ENCODE measurements at places on chromosomes 16 and 17.

DNA sequence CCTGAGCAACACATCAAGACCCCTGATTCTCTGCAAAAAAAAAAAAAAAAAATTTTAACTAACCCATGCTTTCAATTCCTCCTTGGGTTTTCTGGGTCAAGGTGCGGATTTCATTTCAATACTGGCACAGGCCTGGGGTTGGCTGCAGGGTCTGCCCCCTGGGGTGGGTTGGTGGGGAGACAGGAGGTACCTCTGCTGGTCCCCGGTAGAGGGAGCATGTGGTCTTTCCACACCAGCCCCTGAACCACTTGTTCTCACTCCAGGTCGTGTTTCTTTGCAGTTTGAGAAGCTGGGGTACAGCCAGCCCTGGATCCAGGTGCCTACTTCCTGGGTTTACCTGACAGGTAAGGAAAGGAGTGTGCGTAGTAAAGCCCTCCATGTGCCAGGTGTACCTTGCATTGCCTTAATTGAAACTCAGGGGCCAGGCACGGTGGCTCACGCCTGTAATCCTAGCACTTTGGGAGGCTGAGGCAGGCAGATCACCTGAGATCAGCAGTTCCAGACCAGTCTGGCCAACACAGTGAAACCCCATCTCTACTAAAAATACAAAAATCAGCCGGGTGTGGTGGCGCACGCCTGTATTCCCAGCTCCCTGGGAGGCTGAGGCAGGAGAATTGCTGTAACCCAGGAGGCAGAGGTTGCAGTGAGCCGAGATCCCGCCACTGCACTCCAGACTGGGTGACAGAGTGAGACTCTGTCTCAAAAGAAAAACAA, 21.8 kb downstream of the SDR42E2 start:
- DNase-seq = no peak

- DNase-seq = no peak
Measured at GRCh38 chr17:64003526-64004121, 5.5 kb downstream of the PRR29 start.

- DNase-seq = peak; percentile 32
Measured at GRCh38 chr17:4968486-4969046, 949 bp upstream of the SPAG7 start.

- DNase-seq = no peak
Measured at GRCh38 chr17:32542186-32542585, 55.4 kb downstream of the CDK5R1 start.

GRCh38 chr16:29975134-29975538, 1.5 kb downstream of the TAOK2 start:
- DNase-seq = no peak

DNA sequence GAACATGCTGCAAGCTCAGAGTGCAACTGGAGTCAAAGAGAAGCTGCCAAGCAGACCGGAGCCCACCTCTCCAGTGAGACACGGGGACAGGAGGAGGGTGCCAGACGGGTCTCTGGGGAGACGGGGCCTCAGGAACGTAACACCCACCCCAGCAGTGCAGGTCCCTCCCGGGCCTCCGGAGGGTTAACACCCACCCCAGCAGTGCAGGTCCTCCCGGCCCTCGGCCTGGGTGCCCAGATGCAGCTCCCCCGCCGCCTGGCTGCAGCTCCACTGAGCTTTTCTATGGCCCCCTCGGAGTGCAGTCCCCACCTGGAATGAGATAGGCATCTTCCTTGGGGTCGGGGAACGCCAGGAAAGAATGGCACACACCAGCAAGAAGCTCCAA, 89.9 kb downstream of the ZNF778 start:
- DNase-seq = no peak

DNA sequence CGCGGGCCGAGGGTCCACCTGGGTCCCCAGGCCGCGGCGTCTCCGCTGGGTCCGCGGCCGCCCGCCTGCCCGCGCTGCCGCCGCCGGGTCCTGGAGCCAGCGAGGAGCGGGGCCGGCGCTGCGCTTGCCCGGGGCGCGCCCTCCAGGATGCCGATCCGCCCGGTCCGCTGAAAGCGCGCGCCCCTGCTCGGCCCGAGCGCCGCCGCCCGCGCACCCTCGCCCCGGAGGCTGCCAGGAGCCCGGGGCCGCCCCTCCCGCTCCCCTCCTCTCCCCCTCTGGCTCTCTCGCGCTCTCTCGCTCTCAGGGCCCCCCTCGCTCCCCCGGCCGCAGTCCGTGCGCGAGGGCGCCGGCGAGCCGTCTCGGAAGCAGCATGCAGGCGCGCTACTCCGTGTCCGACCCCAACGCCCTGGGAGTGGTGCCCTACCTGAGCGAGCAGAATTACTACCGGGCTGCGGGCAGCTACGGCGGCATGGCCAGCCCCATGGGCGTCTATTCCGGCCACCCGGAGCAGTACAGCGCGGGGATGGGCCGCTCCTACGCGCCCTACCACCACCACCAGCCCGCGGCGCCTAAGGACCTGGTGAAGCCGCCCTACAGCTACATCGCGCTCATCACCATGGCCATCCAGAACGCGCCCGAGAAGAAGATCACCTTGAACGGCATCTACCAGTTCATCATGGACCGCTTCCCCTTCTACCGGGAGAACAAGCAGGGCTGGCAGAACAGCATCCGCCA, 504 bp downstream of the FOXC2 start:
- DNase-seq = peak; percentile 56

DNA sequence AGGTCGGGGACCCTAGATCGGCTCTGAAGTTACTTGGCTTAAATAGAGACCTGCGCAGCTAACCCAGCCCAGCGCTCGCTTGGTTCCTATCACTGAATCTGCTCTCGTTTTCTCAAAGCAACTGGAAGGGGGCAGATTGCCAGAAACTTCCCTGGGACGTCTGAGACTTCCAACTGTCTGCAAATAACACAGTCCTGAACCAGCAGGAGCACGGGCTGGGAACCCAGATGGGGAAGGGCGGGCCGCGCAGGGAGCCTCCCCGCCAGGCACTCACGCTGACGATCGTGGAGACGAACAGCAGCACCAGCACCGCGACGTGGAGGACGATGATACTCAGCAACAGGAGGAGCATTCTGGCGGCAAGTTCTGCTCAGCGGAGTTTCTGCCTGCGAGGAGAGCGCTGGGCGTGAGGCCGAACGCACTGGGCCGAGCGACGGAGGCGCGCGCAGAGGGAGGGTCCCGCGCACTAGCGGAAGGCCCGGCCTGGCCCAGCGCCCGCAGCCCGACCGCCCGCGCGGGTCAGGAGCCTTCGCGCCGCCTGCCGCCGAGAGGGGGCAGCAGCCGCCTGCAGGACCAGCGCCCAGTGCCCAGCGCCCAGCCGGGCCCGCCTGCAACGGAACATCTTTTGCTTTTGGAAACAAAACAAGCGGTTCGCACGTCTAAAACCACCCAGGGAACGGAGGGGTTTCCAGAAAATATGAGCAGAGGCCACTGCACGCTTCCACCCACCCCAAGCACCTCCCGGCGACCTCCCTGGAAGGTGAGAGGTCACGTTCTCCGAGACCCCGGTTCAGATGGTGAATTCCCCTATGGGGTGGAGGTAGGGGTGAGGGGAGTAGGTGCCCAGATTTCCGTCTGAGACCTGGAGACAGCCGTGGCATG, 4.5 kb downstream of the PMP22 start:
- peak; percentile 95 for DNase-seq

DNA sequence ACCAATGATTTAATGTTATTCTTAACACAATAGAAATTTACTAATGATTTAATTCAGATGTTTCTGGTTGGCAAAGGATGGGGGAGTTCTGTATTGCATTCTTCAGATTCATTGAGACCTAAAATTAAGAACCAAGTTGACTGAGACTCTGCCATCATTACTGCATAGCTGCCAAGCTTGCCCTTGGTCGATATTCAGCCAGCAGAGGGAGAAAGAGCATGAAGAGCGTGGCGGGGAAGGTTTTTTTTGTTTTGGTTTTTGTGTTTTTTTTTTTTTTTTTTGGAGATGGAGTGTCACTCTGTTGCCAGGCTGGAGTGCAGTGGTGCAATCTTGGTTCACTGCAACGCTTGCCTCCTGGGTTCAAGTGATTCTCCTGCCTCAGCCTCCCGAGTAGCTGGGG, 659.4 kb upstream of the EEF2KMT start:
- peak; percentile 6 for DNase-seq

DNA sequence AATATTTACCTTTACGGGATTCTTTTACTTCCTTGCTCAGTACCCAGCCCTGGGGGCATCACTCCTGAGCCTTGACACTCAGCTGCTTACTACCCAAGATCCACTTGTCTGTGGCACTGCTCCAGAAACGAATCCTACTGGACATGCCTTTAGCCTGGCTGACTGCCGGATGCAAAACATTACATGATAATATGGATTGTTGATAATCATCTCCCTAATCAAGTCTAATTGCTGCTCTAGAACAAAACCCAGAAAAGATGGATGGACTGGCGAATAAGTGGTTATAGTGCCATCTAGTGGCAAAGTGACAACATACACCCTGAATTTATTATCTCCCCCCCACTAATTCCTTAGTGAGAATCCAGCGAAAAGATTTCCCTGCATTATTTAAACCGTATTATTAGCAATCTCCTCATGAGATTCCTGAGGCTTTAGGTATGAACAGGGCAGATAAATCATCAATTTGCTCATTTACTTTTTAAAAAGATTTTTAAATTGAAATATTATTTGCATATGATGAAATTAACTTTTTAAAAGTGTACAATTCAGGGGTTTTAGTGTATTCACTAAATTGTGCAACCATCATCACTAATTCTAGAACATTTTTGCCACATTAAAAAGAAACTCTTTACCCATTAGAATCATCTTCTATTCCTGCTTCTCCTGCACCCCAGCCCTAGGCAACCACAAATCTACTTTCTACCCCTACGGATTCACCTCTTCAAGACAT, 61.6 kb downstream of the RGS9 start:
- no peak for DNase-seq

DNA sequence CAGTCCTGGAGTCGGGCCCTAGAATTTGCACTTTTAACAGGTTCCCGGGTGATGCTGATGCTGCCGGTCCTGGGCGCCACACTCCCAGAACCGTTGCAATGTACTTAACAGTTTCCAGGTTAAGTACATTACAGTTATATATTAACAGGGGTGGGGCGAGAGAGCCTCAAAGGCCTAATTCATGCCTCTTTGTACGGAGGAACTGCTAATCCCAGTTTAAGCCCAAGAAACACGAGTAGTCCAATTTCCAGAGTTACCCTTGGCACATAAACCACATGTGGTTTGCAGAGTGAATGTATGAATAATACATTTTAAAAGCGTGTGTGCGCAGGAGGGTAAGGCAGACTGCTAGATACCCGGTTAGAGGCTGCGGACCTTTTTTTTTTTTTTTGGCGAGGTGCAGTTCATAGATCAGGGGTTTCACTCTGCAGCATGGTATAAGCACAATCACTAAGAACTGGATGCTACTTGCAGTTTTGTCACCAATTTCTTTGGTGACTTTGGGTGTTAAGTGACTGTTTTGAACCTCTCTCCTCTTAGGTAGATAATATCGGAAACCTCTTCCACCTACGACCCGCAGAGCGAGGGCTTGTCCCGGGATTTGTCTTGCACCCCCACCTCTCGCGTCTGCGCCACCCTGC, 713 bp downstream of the COX11 start:
- DNase-seq = no peak

DNA sequence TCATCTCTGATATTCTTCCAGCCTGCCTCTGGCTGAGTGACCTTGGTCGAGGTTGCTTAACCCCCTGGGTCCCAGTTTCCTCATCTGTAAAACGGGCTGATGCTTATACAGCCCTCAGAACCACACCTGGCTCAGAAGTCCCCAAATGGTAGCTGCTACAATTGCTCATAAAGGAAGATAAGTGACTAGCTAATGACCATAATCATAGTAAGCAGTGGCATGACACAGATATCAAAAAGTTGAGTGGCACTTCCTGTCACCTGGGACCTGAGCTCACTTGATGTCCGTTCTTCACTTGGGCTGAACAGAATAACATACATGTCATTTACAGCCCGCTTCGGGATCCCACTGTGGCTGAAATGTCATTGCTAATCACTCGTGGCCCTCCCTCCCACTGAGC, 1.8 kb downstream of the MGRN1 start:
- DNase-seq = no peak

DNA sequence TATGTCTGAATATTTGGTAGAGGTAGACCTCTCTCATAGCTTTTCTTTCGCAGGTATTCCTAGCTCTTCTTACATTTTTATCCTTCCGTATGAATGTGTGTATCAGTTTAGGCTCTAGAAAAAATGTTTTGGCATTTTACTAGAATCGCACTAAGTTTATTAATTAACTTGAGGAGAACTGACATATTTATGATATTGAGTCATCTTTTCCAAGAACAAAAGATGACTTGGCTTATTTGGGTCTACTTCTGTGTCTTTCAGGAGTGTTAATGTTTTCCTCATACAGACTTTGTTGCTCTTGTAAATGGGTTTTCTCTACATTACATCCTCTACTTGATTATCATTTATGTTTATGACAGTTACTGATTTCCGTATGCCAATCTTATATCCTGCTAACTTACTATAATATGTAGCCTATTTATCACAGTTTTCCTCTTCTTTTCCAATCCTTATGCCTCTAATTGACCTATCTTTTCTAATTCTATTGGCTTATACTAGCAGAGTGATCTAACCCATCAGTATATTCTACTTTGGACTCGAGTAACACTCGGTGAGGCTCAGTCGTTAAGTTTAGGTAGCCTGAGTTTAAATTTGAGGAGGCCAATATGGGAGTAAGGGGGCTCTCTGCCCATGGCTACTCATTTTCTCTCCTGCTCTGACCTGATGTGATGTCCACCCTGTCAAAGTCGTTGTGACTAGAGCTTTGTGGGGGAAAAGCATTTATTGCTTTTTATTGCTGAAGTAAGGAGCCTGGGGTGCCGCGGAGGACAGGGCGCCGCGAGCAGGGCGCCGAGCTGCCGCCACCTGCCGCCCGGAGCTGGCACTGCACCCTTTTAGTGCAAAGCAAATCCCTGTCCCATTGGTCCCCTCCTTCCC, 20.0 kb downstream of the ST6GALNAC1 start:
- DNase-seq = peak; percentile 82

DNA sequence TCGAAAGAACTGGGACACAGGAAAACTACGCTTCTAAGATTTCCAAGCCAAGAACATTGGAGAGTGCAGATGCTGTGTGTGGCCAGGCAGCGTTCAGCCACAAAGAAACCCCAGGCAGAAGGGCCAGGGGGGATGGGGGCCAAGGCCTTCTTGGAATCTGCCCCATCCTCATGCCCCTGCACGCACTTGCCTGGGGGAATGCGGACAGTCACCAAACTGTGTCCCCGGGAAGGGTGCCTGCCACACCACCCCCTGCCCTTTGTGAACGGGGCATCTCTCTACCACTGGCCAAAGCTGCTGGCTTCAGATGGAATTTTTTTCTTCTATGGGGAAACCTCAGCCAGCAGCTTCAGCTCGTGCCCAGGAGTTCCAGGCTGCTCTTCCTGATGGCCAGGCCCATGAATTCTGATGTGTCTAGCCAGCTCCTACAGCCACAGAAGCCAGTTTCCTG, 32.0 kb upstream of the DNAH17 start:
- DNase-seq = no peak

DNA sequence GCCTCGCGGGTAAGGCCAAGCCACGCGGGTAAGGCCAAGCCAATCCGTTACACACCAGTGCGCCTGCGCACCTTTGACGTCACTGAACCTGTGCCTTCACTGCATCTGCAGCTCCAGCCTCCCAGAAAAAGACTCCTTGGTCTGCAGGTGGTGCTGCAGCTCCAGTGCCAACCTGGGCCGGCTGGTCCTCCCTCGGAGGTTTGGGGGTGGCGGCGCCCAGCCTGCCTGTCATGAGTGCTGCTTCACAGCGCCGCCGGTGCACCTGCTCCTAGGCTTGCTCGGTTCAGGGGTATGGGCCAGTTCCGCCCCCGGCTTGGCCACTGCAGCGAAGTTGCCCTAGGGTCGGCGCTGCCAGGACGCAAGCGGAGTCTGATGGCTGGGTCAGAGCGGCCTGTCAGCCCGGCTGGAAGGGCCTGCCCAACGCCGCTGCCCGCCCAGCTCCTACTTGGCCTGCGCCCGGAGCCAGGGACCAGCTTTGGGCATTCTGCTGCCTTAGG, 146.6 kb downstream of the USP22 start:
- DNase-seq = no peak
